ENCODE measurements at places on chromosomes 1 and 21.

GRCh38 chr21:32328595-32328994, 29.9 kb downstream of the MRAP start:
- DNase-seq = no peak

- no peak for DNase-seq
These were observed 80.7 kb upstream of the TNR start for GRCh38 chr1:175824079-175824478.

GRCh38 chr1:170539154-170539553, 7.2 kb downstream of the GORAB start:
- DNase-seq = no peak

DNA sequence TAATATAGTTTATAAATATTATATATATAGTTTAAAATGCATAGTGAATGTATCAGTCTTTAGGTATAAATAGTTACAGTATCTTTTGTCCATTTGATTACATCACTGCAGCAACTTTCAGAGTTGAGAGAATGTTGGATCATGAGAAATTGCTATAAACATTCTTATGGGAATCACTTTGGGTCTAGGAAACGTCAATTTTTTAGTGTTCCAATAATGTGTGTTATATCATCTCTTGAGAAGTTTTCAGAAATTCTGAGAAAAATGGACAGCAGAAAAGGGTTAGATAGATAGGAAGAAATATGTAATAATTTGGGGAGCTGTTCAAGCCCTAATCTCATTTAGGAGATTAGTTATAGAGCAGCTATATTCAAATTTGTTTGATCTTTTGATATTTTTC, 185.2 kb upstream of the SGIP1 start:
- no peak for DNase-seq

DNA sequence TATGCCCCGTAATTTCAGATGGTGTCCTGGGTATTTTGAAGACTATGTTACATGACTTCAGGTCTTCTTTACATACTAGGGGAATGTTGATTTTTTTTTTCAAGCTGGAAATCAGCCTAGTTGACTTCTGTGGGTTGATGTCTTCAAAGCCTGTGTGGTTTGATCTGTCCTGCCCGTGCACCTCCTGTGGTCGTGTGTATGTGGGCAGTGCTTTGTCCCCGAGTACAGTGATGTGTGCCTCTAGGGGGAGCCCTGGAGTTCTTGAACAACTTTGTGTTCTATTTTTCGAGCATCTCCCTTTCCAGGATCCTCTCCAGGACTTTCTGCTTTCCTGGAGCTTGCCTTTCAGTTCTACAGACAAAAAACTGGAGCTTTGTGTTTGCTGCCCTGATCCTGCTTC, 28.9 kb downstream of the OBSCN start:
- no peak for DNase-seq

DNA sequence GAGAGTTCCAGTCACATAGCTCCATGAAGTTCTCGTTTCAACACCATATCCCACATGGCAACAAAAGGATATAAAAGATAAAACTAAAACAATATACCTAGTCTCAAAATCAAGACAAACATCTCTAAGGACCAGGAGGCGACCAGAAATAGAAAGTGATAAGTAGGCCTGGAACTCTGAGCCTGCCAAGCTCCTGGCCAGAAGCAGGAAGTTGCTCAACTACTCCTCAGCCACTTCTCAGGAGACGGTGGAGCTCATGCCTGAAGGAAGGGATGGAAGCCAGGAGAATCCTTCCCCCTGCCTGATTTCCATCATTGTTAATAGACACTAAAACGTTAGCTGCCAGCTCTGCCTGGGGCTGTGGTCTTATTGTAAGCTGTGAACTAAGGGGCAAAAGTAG, 94.7 kb downstream of the DISP1 start:
- no peak for DNase-seq

Measured in GM13977 (cell line).